ENCODE measurements at places on chromosomes 2 and 18. TPM values are rescaled to one million over a fixed set of nuclear protein-coding genes. Genes with fewer than 3 reads are reported as not detected.

Gene VAPA
- total RNA-seq: 264 TPM

Gene PGAP1
- total RNA-seq: 8.1 TPM

Gene GATA6
- 31.2 TPM for total RNA-seq

Gene PLCL1
- 10.4 TPM for total RNA-seq

Gene BOLL
- total RNA-seq: not detected

Gene TSPYL6
- not detected for total RNA-seq

Gene DSG4
- 0.09 TPM for total RNA-seq

Gene RMND5A
- total RNA-seq: 55.6 TPM

Gene SDC1
- 0.50 TPM for total RNA-seq

Gene LONRF2
- total RNA-seq: 7.0 TPM

Gene MARCHF4
- total RNA-seq: not detected

Gene UGT1A3
- not detected for total RNA-seq

Gene LRATD1
- total RNA-seq: 0.63 TPM

Gene FOXD4L1
- total RNA-seq: not detected

Gene OXER1
- 0.96 TPM for total RNA-seq

Gene ABCG8
- total RNA-seq: not detected

Gene CHRND
- not detected for total RNA-seq

Gene PSMA8
- total RNA-seq: not detected

Gene STON1
- total RNA-seq: 44.8 TPM

Gene TPO
- total RNA-seq: 8.0 TPM

Gene DGKD
- 19.1 TPM for total RNA-seq

Gene CNPPD1
- total RNA-seq: 37.0 TPM

Gene ASB18
- not detected for total RNA-seq

Gene B4GALT6
- total RNA-seq: 3.9 TPM

Gene IL1F10
- not detected for total RNA-seq

Gene SERPINB12
- not detected for total RNA-seq

Gene PSME4
- total RNA-seq: 97.9 TPM

Gene LYPD1
- 0.48 TPM for total RNA-seq

Gene MREG
- total RNA-seq: 2.2 TPM

Gene CUL3
- 68.0 TPM for total RNA-seq

Gene SFTPB
- 0.25 TPM for total RNA-seq

Measured in omental fat pad (tissue), 4 donors.